ENCODE measurements at places on chromosomes 4 and X. TPM values are rescaled to one million over a fixed set of nuclear protein-coding genes. Genes with fewer than 3 reads are reported as not detected.

Gene NHSL2
- total RNA-seq, result 19.2 TPM

Gene SUPT20HL2
- total RNA-seq, result not detected

Gene SRPK3
- 0.40 TPM for total RNA-seq

Gene ABLIM2
- total RNA-seq, result 1.1 TPM

Gene PWWP3B
- under 0.01 TPM for total RNA-seq

Gene DDIT4L
- total RNA-seq, result 2.6 TPM

Gene FRMPD4
- total RNA-seq, result not detected

Gene COL25A1
- total RNA-seq, result under 0.01 TPM

Gene KLHL8
- total RNA-seq, result 7.9 TPM

Gene INTU
- total RNA-seq, result 1.3 TPM

Gene LYAR
- total RNA-seq, result 9.9 TPM

Gene ETDB
- total RNA-seq, result not detected

Gene MID1
- total RNA-seq, result 36.9 TPM

Gene DCAF4L1
- total RNA-seq, result under 0.01 TPM

Gene TBC1D8B
- 2.2 TPM for total RNA-seq

Gene PABPC1L2A
- total RNA-seq, result not detected

Gene ZDHHC15
- not detected for total RNA-seq

Gene CFAP47
- not detected for total RNA-seq

Gene TRPC3
- not detected for total RNA-seq

Gene DMRTC1B
- not detected for total RNA-seq

Gene HPGD
- total RNA-seq, result not detected

Gene CLCN4
- total RNA-seq, result 6.9 TPM

Gene PRICKLE3
- 2.8 TPM for total RNA-seq

Gene S100G
- total RNA-seq, result not detected

Gene PTPN13
- 0.20 TPM for total RNA-seq

Gene CCKAR
- not detected for total RNA-seq

Gene RS1
- total RNA-seq, result not detected
